A549 treated with RU486 at 1 μM for 4 hours (cell line): ENCODE measurements at places on chromosomes 1 and 21. TPM values are rescaled to one million over a fixed set of nuclear protein-coding genes. Genes with fewer than 3 reads are reported as not detected.

Gene SLFNL1
- total RNA-seq = 0.02 TPM in 1 of 5 replicates, not detected in the others

Gene DYNLT5
- total RNA-seq = not detected in 5 replicates

Gene KRTCAP2
- total RNA-seq = 193 to 252 TPM (median 242 TPM) in 5 replicates

Gene C1QTNF12
- 0.59 to 1.7 TPM (median 1.1 TPM) in 5 replicates for total RNA-seq

Gene SHE
- 0.03 to 0.12 TPM (median 0.05 TPM) in 3 of 5 replicates, not detected in the others for total RNA-seq

Gene ATP6V1G3
- not detected in 5 replicates for total RNA-seq

Gene TNFAIP8L2
- not detected in 5 replicates for total RNA-seq

Gene KCND3
- 0.02 TPM in 1 of 5 replicates, not detected in the others for total RNA-seq

Gene ST6GALNAC3
- 0.43 to 0.75 TPM (median 0.49 TPM) in 5 replicates for total RNA-seq

Gene CCDC185
- 0.06 to 0.14 TPM (median 0.14 TPM) in 3 of 5 replicates, not detected in the others for total RNA-seq

Gene IRF6
- 0.08 to 0.18 TPM (median 0.10 TPM) in 5 replicates for total RNA-seq

Gene RORC
- total RNA-seq = not detected in 5 replicates

Gene ADCY10
- 0.07 to 0.17 TPM (median 0.13 TPM) in 5 replicates for total RNA-seq

Gene MAEL
- not detected in 5 replicates for total RNA-seq

Gene FMO2
- total RNA-seq = not detected in 5 replicates

Gene CRP
- not detected in 5 replicates for total RNA-seq

Gene INAVA
- total RNA-seq = 29.7 to 46.4 TPM (median 37.9 TPM) in 5 replicates

Gene SAMD11
- total RNA-seq = 19.4 to 36.1 TPM (median 30.2 TPM) in 5 replicates

Gene FAM72C
- total RNA-seq = 2.8 to 7.1 TPM (median 5.3 TPM) in 5 replicates
